Ovary (tissue), 10 donors: ENCODE measurements at places on chromosomes 7 and 10. TPM values are rescaled to one million over a fixed set of nuclear protein-coding genes. Genes with fewer than 3 reads are reported as not detected.

- peak; percentile 39 for DNase-seq
Observed at GRCh38 chr7:82044497-82045080, 274.7 kb upstream of the HGF start.

DNA sequence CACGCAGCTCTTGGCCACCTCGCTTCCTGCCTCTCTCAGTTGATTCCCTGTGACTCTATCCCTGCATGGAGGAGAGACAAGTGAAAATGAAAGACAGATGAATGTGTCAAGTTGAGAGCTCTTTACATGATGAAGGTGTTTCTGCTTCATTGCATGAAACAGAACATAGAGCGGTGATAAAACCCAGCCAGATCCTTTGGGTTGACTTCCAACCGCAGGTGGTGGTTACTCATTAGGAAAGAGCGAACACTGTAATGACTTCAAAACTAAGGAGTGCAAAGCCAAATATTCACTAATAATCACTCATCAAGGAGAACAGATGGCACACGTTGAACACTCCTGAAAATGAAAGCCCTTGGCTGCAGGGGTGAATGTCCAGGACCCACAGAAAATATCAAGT, 31.8 kb upstream of the WDR11 start:
- no peak for DNase-seq

- peak; percentile 65 for DNase-seq
Observed at GRCh38 chr7:127708788-127709187, 56.8 kb downstream of the SND1 start.

- DNase-seq, result no peak
Observed at GRCh38 chr10:101614663-101615524, 26.8 kb downstream of the DPCD start.

DNA sequence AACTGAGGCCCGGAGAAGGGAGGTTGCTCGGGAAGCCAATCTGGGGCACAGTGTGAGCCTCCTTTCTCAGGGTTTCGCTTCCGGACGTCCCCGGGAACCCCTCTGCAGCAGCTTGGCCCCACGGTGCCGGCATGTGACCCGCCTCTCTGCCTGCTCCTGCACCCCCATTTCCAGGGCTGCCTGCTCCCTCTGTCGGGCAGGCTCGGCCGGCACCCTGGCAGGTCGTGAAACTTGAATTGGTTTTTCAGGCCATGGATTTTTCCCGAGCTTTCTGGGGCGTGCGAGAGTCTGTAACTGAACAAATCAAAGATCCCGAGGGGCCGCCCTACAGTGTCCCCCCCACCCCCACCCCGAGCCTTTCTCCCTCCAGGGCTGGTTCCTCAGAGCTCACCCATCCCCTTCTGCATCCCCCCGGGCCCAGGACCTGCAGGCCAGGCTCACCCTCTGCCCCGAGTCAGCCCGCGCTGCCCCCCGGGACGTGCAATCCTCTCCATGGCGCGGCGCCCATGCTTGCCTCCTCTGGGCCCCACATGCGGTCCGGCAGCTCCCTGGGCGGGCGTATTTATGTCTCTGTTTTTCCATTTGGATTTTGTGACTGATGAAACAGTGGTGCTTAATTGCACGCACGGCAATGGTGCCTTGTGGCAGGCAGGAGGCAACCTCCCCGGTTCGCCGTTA, 58.1 kb downstream of the UNCX start:
- no peak for DNase-seq

Gene CABCOCO1
- 10.1 TPM for total RNA-seq

Gene CHAT
- not detected for total RNA-seq

- no peak for DNase-seq
Observed at GRCh38 chr7:36203071-36203790, 50.2 kb downstream of the EEPD1 start.

Gene TM9SF3
- 157 TPM for total RNA-seq

Gene SUN3
- not detected for total RNA-seq

GRCh38 chr10:3363311-3364045, 190.9 kb upstream of the PITRM1 start:
- DNase-seq, result no peak

Gene CNNM1
- 3.1 TPM for total RNA-seq

- DNase-seq, result no peak
Observed at GRCh38 chr7:95951531-95951930, 179.2 kb downstream of the DYNC1I1 start.

Gene UNCX
- not detected for total RNA-seq
